ENCODE measurements at places on chromosomes 16 and 17.

DNA sequence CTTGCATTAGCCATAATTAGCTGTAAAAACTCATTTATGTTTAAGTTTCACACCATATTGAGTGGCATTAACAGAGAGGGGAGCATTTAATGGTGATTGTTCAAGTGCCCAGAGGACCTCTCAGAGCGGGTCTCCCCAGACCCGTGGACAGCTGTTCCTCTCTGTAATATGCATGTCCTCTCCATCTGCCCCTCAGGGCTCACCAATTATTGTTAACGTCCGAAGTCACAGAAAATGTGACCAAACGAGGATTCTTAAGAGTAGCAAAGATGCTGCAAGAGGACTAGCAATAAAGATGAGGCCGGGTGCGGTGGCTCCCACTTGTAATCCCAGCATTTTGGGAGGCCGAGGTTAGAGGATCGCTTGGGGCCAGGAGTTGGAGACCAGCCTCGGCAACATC lies 130.2 kb downstream of the CPPED1 start:
- DNase-seq, result no peak

GRCh38 chr16:75614066-75614897 lies 8.8 kb downstream of the ADAT1 start:
- no peak for DNase-seq

- no peak for DNase-seq
These were observed 51.6 kb downstream of the NUP93 start for GRCh38 chr16:56781528-56781961.

- no peak for DNase-seq
These were observed 7.7 kb downstream of the NUBP1 start for GRCh38 chr16:10751291-10751697.

GRCh38 chr16:74252329-74252728 lies 44.3 kb upstream of the PSMD7 start:
- DNase-seq, result no peak

GRCh38 chr16:84501077-84501735 lies 3.3 kb downstream of the MEAK7 start:
- peak; percentile 75 for DNase-seq

- no peak for DNase-seq
These were observed 123.1 kb downstream of the NPIPB5 start for GRCh38 chr16:22633799-22634198.

Data from Daoy (cell line).